ENCODE measurements at places on chromosomes 4 and X.

DNA sequence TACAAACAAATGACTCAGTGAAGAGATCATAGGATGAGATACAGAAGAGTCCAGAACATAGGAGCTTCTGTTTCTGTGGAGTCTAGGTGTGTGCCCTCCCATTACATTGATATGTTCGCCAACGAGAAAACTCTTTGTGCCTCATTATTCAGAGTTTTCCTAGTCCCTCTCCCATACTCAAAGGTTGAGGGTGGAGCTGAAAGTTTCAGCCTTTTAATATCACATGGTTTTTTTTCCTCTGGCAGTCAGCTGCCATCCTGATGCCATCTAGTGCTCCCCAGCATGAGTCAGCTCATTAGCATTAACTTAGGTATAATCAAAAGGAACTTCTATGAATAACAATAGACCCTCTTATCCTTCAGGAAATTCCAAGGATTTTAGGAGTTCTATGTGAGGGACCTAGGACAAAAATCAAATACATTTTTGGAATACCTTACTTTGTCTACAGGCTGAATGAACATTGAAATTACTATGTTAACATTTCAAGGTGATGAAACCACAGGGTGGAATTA is 559.6 kb upstream of the AMOT start:
- DNase-seq = no peak

GRCh38 chr4:98793658-98794057 is 135.2 kb upstream of the TSPAN5 start:
- DNase-seq = no peak

- no peak for DNase-seq
These were observed 1.1 kb downstream of the AVPR2 start for GRCh38 chrX:153905481-153906095.

- DNase-seq = no peak
These were observed 281.0 kb downstream of the RAB28 start for GRCh38 chr4:13203101-13203500.

- no peak for DNase-seq
These were observed 3.4 kb downstream of the GLUD2 start for GRCh38 chrX:121050781-121051180.

DNA sequence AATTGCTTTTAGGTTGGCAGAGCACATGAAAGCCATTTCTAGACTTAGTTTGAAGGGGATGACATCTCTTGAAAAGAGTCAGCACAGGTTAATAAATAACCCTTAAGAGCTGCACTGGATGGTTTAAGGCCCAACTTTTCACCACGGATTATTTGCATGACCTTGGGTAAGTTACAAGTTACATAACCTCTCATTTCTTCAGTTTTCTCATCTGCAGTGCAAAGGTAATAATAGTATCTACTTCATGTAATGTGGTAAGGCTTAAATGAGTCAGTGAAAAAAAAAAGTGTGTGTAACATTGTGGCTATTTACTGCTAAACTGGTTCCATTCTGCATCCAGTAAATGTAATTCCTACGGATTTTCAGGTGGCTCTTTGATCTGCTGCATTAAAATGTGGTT is 715.8 kb downstream of the CCSER1 start:
- no peak for DNase-seq

DNA sequence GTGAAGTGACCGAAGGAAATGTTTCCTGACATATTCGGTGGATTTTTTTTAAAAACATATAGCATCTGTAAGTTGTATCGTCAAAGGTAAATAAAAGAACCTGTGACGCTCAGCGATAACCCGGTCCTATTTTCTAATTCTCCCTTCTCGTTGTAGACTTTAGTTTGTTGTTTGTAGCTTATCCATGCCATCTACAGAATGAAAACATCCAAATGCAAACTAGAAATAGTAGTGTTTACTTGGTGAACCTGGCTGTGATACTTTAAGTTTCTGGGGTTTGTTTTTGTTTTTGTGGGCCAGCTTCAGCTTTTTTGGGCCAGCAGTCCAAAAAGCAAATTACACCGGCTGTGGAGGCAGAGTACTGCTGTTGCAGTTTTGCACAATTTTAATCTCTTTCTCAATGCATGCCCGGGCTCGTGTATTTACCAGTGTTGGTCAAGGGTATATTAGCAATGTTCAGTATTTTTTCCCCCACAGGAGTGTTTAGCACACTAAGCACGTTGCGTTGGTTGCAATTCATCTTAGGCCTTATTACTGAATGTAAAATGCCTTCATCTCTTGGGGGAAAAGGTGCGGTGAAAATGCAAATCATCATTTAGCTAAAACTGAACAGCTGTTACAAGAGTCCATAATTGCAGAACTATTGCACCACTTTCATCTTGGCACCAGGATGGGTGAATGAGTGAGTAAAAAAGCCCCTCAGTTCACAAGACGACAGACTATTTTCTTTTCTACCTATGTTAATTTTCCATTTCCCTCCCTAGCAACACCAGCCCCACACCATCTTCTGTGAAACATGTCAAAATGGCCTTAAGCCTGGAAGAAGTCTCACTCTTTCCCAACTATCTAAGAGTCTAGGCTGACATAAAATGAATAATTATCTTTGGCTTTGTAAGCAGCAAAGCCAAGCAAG is 1.7 kb upstream of the CNOT6L start:
- DNase-seq = no peak

- DNase-seq = no peak
These were observed 1835.8 kb upstream of the TENM3 start for GRCh38 chr4:180407275-180407885.

- no peak for DNase-seq
These were observed 128.4 kb downstream of the FHDC1 start for GRCh38 chr4:153064571-153064970.

GRCh38 chrX:46294234-46294633 is 251.0 kb downstream of the ZNF674 start:
- DNase-seq = no peak

- DNase-seq = no peak
These were observed 168.5 kb upstream of the MXRA5 start for GRCh38 chrX:3514996-3515395.

DNA sequence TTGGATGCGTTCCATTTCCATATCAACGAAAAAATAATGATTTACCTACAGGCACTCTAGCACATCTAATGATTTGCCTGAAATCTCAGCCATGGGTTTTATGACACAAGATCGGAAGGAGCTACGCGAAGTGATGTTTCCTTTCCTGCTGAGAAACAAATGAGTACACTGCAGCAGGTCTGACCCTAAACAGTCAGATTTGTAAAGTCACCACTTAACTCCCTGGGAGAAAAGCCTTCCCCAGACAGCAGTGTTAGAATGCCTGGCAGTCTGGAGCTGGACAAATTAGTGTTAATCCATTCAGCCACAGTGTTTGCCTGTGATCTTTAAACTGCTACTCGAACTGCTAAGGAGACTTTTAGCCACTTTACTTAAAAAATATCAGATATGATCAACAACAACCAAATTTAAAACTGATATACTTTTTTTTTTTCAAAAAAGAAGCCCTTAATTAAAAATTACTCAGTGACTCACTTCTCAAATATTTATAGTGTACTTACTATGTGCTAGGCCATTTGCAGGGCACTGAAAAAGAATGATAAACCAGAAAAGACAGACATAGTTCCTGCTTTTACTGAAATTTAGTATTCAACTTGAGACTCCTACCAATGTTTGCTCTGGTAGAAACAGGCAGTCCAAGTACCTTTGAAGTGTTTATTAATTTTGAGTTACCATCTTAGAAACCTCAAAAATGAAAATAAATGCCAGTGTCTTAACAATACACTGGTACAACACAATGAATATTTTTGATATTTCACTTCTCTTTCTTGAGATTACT is 104.5 kb downstream of the SHISA3 start:
- DNase-seq = no peak

- no peak for DNase-seq
These were observed 47.9 kb upstream of the RPA4 start for GRCh38 chrX:96835660-96836289.

- no peak for DNase-seq
These were observed 40.8 kb upstream of the MAGED1 start for GRCh38 chrX:51852621-51853020.

GRCh38 chr4:80803337-80803736 is 227.2 kb upstream of the BMP3 start:
- DNase-seq = no peak

- no peak for DNase-seq
These were observed 129.0 kb downstream of the SPCS3 start for GRCh38 chr4:176448761-176449160.

- no peak for DNase-seq
These were observed 3.1 kb upstream of the SOX3 start for GRCh38 chrX:140507982-140508305.

DNA sequence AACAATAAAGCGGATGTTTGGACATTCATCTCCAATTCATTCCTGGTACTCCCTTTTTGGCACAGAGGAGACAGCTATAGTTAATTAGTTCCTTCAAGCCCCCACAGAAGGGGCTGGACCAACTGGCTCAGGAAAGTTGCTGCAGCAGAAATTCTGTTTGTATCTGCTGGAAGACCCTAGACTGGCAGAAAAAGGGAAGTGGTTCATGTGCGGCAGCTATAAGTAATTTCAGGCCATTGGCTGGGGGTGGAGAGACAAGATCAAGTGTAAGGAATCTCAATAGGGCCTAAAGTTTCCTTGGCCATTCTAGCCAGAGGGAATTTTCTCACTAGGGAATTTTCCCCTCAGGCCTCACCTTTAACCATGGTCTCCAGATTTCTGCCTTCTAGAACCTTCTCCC is 89.9 kb upstream of the DHX15 start:
- DNase-seq = no peak

- DNase-seq = no peak
These were observed 17.8 kb downstream of the LAS1L start for GRCh38 chrX:65516756-65517155.

GRCh38 chr4:1788254-1788973 is 4.7 kb upstream of the FGFR3 start:
- DNase-seq = no peak

- DNase-seq = no peak
These were observed 268.2 kb upstream of the TEX13A start for GRCh38 chrX:105488716-105489115.

GRCh38 chrX:15468036-15468435 is 25.1 kb downstream of the PIR start:
- no peak for DNase-seq

DNA sequence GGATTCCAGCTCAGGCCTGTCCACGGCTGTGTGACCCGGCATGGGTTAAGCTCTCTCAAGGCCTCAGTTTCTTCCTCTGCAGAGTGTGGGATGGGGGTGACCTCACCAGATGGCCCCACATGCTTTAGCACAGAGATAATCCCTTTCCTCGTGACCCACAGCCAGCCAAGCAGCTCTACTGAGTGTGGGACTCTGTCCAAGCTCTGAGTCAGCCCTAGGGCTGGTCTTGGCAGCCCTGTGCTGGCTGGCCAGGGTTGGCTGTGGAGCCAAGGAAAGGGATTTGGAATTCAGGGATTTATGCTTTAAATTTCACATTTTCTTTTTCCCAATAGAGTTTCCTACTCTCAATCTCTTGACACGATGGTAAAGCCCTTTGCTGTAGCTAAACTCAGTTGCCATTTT is 19.7 kb upstream of the SPON2 start:
- no peak for DNase-seq

DNA sequence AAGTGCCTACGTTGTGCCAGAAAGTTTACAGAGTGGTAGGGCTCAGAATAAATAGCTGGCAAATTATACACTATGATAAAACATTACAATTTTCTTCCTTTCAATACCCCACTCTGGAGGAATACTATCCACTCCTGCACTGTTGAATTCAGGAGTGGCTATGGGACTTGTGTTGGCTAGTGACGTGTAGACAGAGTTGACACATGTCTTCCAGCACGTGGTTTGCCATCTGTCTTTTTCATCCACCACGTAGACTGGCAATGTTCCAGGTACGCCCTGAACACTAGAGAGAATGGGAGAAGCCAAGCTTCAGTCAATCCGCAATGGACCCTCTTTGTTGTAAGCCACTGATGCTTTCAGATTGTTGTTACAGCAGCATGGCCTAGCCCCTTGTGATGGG is 168.8 kb upstream of the RBPJ start:
- no peak for DNase-seq

- DNase-seq = no peak
These were observed 11.7 kb downstream of the XK start for GRCh38 chrX:37697169-37697760.

GRCh38 chr4:113837397-113837796 is 75.9 kb upstream of the CAMK2D start:
- DNase-seq = no peak

GRCh38 chr4:108965016-108965415 is 202.2 kb upstream of the ETNPPL start:
- no peak for DNase-seq

- DNase-seq = no peak
These were observed 98.4 kb upstream of the ACSL4 start for GRCh38 chrX:109831326-109831985.

DNA sequence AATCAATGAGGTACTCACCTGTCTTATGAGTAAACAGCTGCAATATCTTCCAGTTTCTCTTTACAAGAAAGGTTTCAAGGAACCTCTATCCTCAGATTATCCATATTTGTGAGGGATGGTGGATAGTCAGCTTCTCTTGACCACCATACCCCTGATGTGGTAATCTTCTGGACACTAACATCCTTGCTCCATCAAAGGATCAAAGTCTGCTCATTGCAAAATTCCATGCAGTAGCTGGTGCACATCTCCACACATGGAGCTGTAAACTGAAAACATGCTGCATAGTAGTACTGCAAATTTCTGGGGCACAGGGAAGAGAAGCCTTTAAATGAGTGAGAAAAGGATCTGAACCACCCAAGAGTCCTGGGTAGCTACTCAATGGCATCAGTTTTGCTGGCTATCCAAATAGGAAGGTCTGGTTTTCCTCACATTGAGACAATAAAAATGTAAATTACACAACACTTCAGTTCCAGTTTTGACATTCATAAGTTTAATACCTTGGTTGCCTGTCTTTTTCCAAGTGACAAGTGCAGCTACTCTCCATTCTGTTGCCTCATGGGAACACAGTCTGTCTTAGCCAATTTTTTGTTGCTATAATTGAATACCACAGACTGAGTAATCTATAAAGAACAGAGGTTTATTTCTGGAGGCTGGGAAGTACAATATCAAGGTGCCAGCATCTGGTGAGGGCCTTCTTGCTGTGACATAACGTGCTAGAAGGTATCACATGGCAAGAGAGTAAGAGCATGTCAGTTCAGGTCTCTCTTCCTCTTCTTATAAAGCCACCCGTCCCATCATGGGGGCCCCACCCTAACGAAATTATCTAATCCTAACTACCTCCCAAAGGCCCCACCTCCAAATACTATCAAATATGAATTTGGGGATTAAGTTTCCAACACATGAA is 34.4 kb upstream of the ARHGEF6 start:
- DNase-seq = no peak

GRCh38 chr4:173917255-173917960 is 366.1 kb downstream of the FBXO8 start:
- DNase-seq = no peak

All from activated CD8-positive, alpha-beta memory T cell treated with anti-CD3 and anti-CD28 coated beads for 4 hours (primary cell).